ENCODE measurements at places on chromosomes 13 and 19. TPM values are rescaled to one million over a fixed set of nuclear protein-coding genes. Genes with fewer than 3 reads are reported as not detected.

Gene PRRG2
- total RNA-seq = 26.1 TPM

DNA sequence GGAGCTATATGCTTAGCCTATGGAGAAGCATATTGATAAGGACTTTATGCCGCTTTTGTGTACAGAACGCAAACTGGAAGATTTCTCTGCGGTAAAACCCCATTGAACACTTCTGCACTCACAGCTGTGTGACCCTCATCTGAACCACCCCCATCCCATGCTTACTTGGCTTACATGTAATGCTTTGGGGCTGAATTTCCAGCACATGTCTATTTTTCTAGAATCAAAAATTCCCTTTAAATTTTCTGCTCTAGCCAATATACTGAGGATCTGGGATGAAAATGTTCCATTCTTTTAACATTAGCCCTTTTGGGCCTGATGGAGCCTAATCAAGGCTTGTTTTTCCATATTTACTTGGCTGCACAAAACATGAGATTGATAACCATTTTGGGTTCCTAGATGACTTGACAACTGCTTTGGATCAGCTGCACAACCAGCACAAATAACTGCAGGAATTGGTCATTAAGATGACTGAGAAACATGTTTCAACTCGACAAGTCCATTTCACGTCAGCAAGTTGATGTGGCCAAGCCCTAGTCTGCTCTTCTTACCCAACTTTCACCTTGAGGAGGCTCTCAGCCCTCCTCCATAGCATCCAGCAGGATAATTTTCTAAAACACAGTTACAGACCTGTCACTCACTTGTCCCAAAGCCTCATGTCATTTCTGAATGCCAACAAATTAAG is 52.4 kb downstream of the TNFSF11 start:
- no peak for DNase-seq

DNA sequence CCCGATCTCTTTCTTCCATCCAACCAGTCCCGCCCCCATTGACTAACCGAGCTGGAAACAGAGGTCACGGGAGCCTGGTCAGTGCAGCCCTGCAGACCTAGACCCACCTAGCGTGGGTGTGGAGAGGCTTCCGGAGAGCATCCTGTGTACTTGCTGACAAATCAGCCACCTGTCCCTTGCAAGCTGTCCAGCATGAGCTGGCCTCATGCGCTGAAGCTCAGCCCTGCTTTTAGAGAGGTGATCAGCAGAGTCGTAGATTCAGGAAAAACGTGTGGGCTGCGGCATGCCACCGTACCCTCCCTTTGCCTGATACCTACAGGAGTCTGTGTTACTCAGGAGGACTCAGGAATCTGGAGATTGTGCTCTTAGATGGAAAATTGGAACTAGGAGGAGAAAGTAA is 80.3 kb upstream of the UQCRFS1 start:
- DNase-seq = no peak

GRCh38 chr19:3359015-3359918 is 7.1 kb upstream of the NFIC start:
- peak; percentile 79 for DNase-seq

Gene CGB3
- not detected for total RNA-seq

- no peak for DNase-seq
Measured at GRCh38 chr13:93698016-93698613, 471.5 kb downstream of the GPC6 start.

Gene GGN
- 0.37 TPM for total RNA-seq

Gene CPB2
- total RNA-seq = not detected

Gene IGFL1
- not detected for total RNA-seq

Gene CARM1
- total RNA-seq = 48.3 TPM
